ENCODE measurements at places on chromosomes 6 and 20.

GRCh38 chr20:49344975-49345374, 67.1 kb upstream of the ZNFX1 start:
- DNase-seq = peak; percentile 95

DNA sequence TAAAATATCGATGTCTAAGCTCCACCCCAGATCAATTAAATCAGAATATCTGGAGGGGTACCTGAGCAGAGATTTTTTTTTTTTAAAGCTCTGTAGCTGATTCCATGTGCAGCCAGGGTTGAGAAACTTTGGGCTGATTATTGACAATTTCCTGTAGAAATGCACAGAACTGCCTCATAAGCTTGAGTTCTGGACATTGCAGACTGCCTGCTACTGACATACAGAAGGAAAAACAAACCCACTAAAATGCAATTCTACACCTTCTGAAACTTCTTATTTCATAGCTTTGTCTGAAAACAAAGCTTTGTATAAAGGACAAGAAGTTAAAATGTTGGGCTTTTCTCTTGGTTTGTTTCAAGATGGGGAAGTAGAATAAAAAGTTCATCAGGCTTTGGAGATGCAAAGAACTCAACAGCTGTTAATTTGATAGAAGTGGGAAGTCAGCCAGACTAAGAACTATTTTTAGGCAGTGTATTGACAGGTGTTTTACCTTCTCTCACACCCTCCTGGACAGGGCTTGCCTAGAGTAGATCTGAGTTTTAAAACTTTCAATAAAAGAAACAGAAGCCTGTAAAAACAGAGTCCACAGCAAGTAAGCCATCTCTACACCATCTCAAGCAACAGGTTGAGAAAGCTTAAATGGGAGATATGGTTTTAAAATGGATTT, 147.7 kb downstream of the KCNQ5 start:
- DNase-seq = no peak

- DNase-seq = no peak
Observed at GRCh38 chr6:147347882-147348575, 143.8 kb downstream of the STXBP5 start.

- DNase-seq = no peak
Observed at GRCh38 chr20:31709939-31710338, 12.7 kb downstream of the BCL2L1 start.

GRCh38 chr6:119978274-119978889, 628.8 kb upstream of the MAN1A1 start:
- peak; percentile 43 for DNase-seq

DNA sequence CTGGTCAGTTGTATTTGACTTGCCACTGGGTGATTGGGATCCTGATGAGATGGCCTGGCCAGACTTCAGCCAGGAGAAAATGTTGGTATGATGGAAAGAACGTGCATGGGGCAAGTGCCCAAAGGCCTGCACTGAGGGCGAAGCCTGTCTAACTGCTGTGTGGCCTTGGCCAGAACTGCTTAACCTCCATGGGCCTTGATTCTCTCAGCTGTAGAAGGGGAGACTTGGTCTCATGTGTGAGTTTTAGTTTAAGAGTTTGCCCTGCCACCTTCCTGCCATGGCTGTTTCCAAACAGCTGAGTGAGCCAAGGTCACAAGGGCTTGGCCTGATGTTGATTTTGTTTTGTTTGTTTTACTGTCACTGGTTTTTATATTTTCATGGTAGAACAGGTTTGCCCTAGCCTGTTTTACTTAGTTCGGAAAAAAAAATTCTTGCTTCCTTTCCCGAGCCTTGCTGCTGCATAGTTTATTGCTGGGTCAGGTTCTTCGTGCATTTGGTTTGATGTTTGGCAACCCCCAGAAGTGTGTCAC, 35.3 kb downstream of the DSTN start:
- DNase-seq = no peak

All from fibroblast of upper back skin (primary cell).